T-helper 2 cell (primary cell): ENCODE measurements at places on chromosomes 6 and 20.

- no peak for DNase-seq
These were observed 10.1 kb downstream of the TGM3 start for GRCh38 chr20:2305946-2306345.

DNA sequence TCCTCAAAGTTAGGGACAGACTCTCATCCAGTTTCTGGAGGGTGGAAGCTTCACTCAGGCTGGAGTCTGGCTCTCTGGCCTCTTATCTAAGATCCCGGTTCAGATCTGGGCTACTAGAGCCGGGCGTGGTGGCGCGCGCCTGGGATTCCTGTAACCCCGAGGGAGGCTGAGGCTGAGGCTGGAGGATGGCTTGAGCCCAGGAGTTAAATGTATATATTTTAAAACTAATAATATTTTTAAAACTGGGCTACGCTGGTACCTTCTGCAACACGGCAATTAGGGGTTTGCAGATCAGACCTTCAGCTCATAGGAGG is 710 bp upstream of the ZNF343 start:
- no peak for DNase-seq

DNA sequence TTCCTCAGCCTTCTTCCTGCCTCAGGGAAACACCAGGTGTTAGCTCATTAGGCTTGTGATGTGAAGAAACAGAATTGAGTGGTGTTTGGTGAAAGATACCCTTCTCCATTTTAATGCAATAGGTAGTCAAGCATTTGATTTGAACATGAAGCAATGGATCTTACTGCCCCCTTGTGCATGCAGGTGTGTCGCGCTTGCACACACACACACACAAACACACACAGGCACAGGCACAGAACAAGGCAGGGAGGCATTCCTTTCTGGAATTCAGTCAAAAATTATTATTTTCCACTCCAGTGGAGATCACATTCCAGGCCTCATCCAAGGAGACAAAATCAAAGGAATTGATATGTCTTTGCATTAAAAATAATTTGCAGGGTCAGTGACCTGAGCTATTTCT is 667.0 kb upstream of the MARCKS start:
- no peak for DNase-seq

- no peak for DNase-seq
These were observed 318.2 kb downstream of the ZFAND3 start for GRCh38 chr6:38137608-38138265.

GRCh38 chr20:60210779-60211617 is 252.8 kb downstream of the CDH26 start:
- DNase-seq: peak; percentile 44

- no peak for DNase-seq
These were observed 149.8 kb downstream of the GRM4 start for GRCh38 chr6:33996120-33996475.

DNA sequence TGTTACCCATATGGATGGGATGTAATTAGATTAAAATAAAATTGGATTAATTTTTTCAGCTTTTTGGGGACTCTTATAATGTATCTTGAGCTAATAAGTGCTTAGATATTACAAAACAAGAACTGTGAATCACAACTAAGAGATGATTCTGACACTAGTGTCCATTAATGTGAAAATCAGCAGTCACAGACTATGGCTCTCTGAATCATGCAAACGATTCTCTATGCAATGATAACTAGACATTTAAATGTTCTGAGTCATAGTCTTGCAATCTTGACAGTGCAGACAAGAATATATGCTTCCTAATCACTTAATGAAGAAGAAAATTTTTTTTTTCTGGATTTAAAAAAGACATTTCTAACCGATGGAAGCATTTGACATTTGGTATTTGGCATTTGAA is 82.2 kb upstream of the OPRM1 start:
- DNase-seq: no peak

DNA sequence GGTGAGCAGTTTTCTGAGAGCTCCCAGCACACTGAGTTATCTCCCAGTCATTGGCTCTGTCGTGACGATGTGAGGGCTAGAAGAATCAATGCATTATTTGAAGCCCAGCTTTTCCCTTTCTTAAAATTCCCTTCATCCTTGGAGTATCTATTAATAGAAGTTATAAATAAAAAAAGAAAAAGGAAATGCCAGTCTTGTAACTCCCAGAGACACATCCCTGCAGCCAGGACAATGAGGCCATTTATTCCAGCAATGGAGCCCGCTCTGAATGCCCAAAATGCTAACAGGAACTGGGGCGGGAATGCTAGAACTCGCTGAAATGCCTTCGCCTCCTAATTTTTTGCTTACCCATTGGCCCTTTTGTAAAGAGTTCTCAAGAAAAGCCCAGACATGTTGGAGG is 305.8 kb downstream of the TFAP2C start:
- DNase-seq: no peak

DNA sequence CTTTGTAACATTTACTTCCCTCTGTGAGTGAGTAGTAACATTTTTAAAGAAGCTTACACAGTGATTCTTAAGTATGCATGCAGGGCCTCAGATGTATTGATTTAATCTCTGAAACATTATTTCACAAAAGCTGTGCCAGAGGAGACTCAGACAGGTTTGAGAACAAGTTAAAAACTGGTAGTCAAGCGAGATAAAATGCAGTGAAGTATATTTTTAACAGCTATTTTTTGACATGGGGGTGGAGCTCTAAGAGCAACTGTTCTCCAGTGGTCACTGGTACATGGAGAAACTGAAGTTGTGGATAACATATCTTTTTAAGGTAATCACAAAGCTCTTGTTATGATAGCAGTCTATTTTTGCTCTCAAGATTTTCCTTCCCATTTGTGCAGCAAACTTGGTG is 20.4 kb downstream of the DSTN start:
- DNase-seq: no peak

DNA sequence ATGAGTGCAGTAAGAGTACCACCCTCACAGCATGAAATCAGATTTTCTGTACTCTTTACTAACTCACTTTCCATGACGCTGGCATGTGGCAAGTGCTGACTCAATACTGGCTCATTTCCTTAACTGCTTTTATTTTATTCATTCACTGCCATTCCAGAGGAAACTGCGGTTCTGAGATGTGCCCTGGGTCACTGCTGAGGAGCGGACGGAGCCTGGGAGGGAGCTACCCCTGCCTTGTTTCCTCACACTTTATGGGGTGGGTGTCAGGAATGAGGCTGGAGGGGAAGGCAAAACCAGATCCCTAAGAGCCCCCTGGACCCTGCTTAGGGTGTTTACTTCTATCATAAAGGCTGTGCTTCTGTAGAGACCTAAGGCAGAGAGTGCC is 14.4 kb downstream of the NT5E start:
- DNase-seq: no peak

DNA sequence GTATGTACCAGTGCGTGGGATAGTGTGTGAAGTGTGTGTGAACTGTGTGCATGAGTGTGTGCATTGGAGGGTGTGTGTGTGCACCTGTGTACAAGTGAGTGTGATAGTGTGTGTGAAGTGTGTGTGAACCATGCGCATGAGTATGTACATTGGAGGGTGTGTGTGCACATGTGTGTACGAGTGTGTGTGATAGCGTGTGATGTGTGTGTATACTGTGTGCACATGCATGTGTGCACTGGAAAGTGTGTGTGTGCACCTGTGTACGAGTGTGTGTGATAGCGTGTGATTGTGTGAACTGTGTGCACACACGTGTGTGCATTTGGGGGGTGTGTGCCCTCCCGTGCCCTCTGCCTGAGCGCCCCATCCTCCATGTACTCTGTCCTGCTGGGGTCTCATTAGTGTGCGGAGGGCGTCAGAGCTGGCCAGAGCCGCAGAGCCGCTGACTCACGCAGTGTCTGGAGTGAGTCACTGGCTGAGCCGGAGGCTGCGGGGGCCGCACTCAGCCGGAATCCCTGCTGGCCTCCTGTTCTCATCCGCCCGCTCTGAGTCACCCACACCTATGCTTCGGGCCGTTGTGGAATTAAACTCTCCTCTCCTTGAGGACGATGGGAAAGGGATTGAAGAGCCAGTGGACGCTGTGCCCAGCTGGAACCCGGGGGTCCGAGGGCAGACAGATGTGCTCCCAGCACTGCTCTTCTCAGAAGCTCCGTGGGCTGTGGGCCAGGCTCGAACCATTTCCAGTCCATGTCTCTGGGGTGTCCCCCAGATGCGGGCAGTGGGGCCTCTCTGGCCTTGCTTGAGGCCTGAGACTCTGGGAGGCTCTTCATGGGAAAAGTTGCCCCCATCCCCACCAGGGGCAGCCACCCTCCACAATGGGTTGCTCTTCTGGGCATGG is 27.3 kb upstream of the STX16 start:
- no peak for DNase-seq

DNA sequence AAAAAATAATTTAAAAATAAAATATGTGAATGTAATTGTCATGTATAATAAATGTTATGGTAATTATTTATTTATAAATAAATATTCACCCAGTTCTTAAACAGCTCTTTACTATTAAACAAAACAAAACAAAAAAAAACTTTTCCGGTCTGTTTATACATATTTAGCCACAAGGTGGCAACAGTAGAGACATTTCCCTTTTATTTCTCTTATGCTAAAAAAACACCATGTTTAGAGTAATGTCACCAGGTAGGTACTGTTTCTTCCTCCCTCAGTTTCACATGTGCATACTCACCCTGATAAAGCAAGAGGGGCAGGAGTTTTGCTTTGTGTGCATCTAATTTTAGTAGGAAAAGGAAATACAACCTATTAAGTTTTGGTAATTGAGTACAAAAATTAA is 610.4 kb upstream of the IMPG1 start:
- no peak for DNase-seq

GRCh38 chr6:47536816-47537401 is 59.3 kb downstream of the CD2AP start:
- no peak for DNase-seq

- DNase-seq: no peak
These were observed 9.3 kb downstream of the SLC2A4RG start for GRCh38 chr20:63748934-63749270.

GRCh38 chr20:62425281-62426058 is 1.9 kb downstream of the RBBP8NL start:
- DNase-seq: no peak

- no peak for DNase-seq
These were observed 520 bp downstream of the SLC24A3 start for GRCh38 chr20:19212821-19213502.

GRCh38 chr6:105072798-105073199 is 107.0 kb downstream of the POPDC3 start:
- DNase-seq: no peak
